ENCODE measurements at places on chromosomes 4 and X. TPM values are rescaled to one million over a fixed set of nuclear protein-coding genes. Genes with fewer than 3 reads are reported as not detected.
A peak's percentile ranks its signal among the peaks of the same experiment; 100 is the strongest.

- DNase-seq, result no peak
These were observed 557.5 kb downstream of the PPARGC1A start for GRCh38 chr4:23332313-23332712.

GRCh38 chr4:141132072-141132708, 1.1 kb downstream of the RNF150 start:
- DNase-seq, result peak; percentile 74

DNA sequence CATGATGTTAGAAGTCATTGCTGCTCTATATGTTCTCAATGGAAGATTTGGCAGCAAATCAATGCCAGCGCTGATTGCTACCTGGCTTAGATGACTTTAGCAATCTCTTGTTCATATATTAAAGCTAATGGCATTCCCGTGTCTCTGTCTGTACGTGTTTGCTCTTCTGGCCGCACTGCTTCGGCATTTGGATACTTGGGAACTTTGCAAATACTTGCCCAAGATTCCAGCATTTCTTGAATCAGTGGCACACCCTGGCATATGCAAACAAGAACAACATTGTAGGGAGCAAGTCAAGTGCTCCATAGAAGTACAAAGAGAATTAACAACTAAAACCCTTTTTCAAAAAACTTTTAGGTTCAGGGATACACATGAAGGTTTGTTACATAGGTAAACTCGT, 128.9 kb upstream of the TMEM164 start:
- DNase-seq, result no peak

- no peak for DNase-seq
These were observed 383.7 kb downstream of the NAF1 start for GRCh38 chr4:162782778-162783525.

FAM9B gene
- total RNA-seq, result not detected

CCDC158 gene
- total RNA-seq, result not detected

- DNase-seq, result no peak
These were observed 382.9 kb downstream of the RPA4 start for GRCh38 chrX:97266406-97267121.

HTN3 gene
- not detected for total RNA-seq

DNA sequence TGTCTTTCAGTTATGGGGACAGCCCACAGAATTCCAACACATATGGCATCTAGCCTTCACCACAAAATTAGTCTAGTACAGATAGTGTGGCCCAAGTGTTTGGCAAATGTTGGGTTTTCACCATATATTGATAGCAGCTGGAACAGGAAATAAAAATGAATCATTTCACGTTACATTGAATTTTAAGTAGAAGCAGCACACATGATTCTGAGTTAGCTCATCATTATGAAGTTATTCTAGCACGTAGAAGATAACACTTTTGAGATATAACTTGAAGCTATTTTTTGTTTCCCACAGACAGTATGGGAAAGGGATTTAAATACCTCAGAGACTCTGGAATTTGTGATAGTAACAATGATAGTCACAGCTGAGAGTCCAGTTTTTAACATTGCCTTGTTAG, 118.7 kb downstream of the FAT4 start:
- DNase-seq, result no peak

GRCh38 chr4:2925496-2925895, 37.7 kb downstream of the NOP14 start:
- DNase-seq, result no peak

- DNase-seq, result no peak
These were observed 214.5 kb downstream of the KCNIP4 start for GRCh38 chr4:21733894-21734630.

DNA sequence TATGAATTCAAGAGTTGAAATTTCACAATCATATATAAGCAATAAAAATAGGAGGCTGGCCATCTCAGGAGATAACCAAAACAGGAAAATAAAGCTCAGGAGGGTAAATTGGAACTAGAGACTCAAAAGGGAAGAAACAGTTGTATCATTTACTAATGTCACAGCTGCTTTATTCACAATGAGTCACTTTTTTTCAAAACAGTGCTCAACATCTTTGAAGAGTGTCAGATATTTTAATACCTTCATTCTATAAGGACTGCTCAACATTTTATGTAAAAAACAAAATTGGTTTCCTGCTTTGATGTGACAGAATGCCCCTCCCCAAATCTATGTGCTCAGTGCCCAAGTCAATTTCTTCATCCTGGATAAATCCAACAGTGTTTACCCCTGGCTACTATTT, 97.7 kb downstream of the DDX60 start:
- DNase-seq, result no peak

DNA sequence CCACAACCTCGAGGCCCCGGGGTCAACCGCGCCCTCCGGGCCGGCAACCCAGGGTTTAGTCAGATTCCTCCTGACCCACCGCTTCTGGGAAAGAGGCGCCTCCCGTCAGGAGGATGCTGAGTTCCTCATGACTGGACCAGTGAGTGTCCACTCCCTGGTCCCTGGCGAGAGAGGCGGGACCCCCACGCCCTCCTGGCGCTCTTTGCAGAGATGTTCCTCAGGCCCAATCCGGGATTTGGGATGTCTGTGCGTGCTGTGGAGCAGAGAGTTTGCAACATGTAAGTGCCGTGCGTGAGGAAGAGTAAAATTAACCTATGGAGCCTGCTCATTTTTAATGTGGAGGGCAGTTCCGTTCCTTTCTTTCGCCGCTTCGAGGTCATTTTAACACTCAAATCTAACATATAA, 824 bp upstream of the UGDH start:
- DNase-seq, result no peak

DNA sequence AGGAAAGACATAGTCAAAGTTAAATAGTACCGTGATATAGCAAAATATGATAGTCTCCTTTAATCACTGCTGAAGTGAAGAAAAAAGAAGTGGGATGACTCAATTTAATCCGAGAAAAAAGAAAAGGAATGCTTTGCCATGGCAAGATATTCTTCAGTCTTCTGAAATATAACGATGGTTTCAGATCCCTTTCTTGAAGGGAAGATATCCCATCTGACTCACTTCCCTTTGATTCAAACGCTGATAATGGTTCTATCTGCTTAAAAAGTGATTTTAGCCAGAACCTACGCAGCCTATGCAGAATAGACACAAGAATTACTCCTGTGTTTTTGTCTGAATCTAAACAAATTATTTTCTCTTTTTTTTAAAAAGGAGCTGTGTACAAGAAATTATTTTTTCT, 68.1 kb upstream of the FTHL17 start:
- DNase-seq, result no peak
